Foreskin keratinocyte (primary cell): ENCODE measurements at places on chromosomes 4 and X.

DNA sequence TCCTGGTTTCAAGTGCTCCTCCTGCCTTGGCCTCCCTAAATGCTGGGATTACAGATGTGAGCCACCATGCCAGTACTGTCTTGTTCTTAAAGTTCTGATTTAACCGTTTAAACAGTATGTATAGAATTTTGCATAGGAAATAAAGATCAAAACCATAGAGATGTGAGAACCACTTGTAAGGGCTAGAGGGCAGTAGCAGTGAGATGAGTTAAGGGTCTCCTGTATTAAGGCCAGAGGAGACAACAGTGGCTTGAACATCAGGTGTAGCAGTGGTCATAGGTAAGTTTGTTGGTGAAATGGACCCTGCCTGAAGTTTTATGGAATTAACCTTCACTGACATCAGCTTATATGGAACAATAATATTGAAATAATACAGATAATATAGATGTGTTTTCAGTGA lies 155.7 kb downstream of the SLC4A4 start:
- DNase-seq = no peak

DNA sequence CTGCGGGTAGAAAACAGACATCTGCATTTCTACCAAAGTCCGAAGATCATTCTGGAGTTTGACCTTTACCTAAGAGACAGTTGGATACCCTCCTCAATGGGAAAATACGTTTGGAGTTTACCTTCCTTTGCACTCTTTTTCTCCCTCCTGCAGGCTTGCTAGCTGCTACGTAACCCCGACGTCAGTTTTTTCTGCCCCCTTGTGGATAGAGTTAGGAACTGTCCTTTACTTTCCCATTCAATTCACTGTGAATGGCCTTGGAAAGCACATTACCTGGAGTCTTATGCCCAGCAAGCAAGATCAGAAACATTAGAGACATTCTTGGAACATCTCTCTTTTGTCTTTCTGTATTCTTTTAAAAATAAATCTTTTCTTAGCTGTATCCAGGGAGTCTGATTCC lies 250.7 kb downstream of the NAP1L3 start:
- DNase-seq = no peak

GRCh38 chr4:34182306-34182705 lies 2062.0 kb downstream of the ARAP2 start:
- no peak for DNase-seq

- DNase-seq = no peak
Observed at GRCh38 chr4:10129196-10130177, 12.9 kb upstream of the WDR1 start.

DNA sequence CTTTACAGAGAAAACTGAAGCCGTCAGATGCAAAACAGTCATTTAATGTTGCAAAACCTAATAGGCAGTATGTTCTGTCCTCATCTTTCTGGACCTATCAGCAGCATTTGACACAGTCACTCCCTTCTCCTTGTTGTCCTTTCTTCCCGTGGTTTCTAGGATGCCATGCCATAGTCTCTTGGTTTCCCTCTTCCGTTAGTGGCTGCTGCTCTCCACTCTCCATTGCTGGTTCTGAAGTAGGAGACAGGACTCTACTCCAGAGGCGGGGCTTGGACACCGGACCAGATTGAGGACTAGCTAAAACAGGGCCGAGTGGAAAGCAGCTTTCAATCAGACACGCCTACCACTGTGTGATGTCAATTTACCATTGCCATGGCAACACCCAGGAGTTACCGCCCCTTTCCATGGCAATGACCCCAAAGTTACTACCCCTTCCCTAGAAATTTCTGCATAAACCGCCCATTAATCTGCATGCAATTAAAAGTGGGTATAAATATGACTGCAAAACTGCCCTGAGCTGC lies 88.8 kb upstream of the CCDC160 start:
- no peak for DNase-seq

DNA sequence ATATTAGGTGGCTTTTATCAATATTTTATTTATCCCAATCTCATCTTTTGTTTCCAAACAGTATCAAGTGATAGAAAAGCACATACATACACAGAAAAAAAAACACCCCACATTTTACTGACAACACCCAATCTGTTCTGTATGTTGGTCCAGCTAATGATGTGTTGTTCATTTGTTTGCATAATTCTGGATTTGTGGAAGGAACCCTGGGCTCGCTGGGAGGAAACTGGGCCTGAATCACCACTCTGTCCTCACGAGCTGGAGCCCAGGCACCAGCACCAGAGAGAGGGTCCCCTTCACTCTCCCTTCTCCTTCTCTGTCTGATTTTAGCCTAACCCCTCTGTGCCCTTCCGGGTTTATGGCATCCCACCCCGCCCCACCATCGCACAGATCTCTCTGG lies 79.8 kb downstream of the PSAPL1 start:
- DNase-seq = no peak

- DNase-seq = no peak
Observed at GRCh38 chrX:70043685-70044084, 6.1 kb downstream of the AWAT2 start.
